ENCODE measurements at places on chromosomes 5 and 9.

- peak; percentile 53 for DNase-seq
These were observed 157.7 kb upstream of the SLC24A2 start for GRCh38 chr9:19946441-19947109.

- DNase-seq, result peak; percentile 12
These were observed 59.6 kb downstream of the RPS23 start for GRCh38 chr5:82218374-82219156.

DNA sequence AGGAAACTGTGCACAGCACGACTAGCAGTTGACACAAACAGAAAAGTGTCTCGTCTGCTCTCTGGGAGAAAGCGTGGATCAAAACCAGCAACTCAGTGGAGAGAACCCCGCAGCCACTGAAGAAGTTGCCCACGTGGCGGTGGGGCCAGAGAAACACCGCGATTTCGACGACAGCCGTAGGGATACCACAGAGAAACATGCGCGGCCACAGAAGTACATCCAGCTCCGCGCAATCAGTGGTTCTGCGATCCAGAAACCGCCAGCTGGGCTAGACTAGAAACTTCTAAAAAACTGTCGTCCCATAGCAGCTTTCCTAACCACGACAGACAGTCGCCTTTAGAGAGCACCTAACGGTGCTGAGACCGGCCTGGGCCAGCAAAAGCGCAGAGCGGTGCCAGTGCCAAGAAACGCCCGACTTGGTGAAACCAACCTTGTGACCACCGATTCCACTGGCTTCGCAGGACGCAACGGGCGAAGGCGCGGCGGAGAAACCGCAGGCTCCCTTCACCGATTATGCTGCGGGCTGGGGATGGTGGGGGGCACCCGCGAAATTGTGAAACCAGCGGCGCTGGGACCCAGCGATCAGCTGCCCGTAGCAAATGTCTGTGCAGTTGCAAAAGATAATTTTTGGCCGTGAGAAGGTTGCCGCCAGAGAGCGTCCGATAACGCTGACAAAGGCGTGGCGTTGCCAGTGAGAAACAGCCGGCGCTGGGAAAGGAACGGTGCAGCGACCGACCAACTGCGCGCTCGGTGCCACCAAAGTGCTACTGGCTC is 2.7 kb upstream of the ANXA2R start:
- peak; percentile 89 for DNase-seq

DNA sequence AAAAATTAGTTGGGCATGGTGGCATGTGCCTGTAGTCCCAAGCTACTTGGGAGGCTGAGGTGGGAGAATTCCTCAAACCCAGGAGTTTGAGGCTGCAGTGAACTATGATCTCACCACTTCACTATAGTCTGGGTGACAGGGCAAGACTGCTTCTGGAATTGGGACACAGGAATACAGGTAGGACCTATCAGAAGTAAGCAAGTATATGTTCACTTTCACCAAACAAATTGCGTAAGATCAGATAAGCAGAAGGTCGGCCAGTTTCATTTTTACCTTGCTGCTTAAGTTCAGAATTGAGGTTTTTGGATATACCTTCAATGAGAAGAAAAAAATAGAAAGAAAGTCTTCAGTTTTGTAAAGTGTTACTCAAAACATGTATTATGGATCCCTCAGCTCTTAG is 171.7 kb downstream of the MAT2B start:
- DNase-seq, result no peak

- no peak for DNase-seq
These were observed 72.9 kb downstream of the SMIM15 start for GRCh38 chr5:61089351-61089750.

DNA sequence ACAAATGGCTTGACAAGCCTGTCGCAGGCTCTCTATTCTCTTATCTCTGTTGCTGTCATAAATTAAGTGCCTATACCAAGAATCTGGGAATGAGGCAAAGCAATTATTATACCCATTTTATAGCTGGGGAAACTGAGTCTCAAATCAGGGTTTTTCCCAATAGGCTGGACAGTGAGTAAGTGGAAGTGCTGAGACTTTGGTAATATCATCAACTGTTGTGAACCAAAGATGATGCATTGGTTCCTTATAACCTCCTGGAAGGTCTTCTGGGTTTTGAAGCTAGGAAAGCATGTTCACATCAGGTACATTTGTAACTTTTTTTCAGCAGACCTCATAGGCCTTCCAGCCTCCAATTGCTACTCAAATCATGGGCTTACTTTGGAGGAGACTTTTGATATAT is 25.6 kb upstream of the ZCCHC7 start:
- no peak for DNase-seq

- peak; percentile 50 for DNase-seq
These were observed 16.0 kb upstream of the ZBTB43 start for GRCh38 chr9:126788634-126789349.

- no peak for DNase-seq
These were observed 139.0 kb downstream of the CACNA1B start for GRCh38 chr9:138016406-138017187.

GRCh38 chr9:16516891-16517290 is 353.6 kb downstream of the BNC2 start:
- peak; percentile 57 for DNase-seq

GRCh38 chr9:69385581-69386033 is 60.6 kb downstream of the ENTREP1 start:
- DNase-seq, result no peak

DNA sequence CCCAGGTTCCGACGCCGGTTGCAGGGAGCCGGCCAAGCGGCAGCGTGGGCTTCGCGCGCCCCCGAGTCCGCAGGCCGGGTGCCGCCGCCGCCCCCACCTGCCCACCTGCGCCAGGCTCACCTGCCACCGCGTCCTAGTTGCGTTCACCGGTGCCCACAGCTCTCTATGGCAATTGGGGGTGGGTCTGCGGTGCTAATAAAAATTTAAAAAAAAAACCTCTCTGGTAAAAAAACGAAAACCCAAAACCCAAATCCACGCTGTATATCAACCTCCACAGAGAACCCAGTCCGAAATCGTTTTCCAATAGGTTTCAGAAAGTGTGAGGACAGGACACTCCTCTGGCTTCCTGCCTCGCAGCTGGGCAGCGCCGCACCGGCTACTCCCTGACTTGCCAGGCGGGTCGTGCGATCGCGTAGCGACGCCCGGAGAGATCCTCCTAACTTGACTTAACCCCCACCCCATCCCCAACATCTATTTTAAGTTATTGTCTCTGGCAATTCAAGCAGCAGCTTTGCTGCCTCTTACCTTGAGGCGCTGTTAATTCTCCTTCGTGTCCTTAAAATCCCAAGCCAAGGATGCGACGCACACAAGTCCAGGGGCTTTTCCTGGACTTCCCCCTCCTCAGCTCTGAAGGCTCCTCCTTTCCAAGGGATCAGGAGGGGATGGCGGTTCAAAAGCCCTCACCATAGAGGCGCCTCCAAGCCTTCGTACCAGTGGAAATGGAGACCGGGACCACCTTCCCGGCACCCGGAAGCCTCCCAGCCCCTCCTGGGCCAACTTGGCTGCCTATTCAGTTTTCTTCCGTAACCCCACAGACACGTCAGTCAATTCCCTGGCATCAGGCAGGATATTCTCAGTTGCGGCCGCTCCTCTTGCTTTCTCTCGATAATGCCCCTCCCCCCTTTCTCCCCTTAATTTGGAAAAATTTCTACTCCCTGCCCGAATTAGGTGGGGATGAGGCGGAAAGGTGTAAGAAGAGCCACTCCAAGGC is 1639.4 kb upstream of the C9orf72 start:
- DNase-seq, result peak; percentile 19

- DNase-seq, result no peak
These were observed 37.2 kb upstream of the CEP72 start for GRCh38 chr5:574906-575305.

GRCh38 chr5:10366310-10367272 is 13.1 kb downstream of the MARCHF6 start:
- DNase-seq, result peak; percentile 90
